Activated naive CD4-positive, alpha-beta T cell treated with anti-CD3 and anti-CD28 coated beads, Interleukin-2, amount 50 U/mL, for 72 hours (primary cell): ENCODE measurements at places on chromosomes 6 and 20. TPM values are rescaled to one million over a fixed set of nuclear protein-coding genes. Genes with fewer than 3 reads are reported as not detected.

TOP1 gene
- 62.4 TPM for total RNA-seq

PPP1R14C gene
- total RNA-seq, result 0.16 TPM

MUC21 gene
- total RNA-seq, result not detected

- no peak for DNase-seq
These were observed 58.5 kb upstream of the EZR start for GRCh38 chr6:158877716-158878115.

- DNase-seq, result no peak
These were observed 11.0 kb upstream of the KHDC1L start for GRCh38 chr6:73236144-73236750.

- DNase-seq, result no peak
These were observed 106.6 kb upstream of the BTN3A2 start for GRCh38 chr6:26258212-26258977.

GRCh38 chr6:73695619-73696421 lies at the start of gene CD109:
Gene CD109, plus strand, starts transcription at chr6:73696203. Its CDS starts 13 bp downstream, at chr6:73696216.
- DNase-seq, result peak; percentile 75

- DNase-seq, result no peak
These were observed 583.4 kb downstream of the BCKDHB start for GRCh38 chr6:80689716-80690395.
